Breast epithelium (tissue), 4 donors: ENCODE measurements at places on chromosomes 2 and 18. TPM values are rescaled to one million over a fixed set of nuclear protein-coding genes. Genes with fewer than 3 reads are reported as not detected.

GRCh38 chr2:174965992-174966744 lies 39.0 kb downstream of the CHN1 start:
- no peaks in the 10 kb centered on the region for H3K36me3 ChIP-seq
- H3K27ac ChIP-seq, result peak overlapping the region; percentile 49
- H3K4me1 ChIP-seq, result no peaks in the 10 kb centered on the region
- H3K27me3 ChIP-seq, result no peaks in the 10 kb centered on the region
- DNase-seq, result no peak

- H3K27ac ChIP-seq, result no peak overlapping the region
- H3K27me3 ChIP-seq, result peaks cover 3% of the 10 kb centered on the region
- no peaks in the 10 kb centered on the region for H3K36me3 ChIP-seq
- no peak for DNase-seq
Observed at GRCh38 chr2:198254536-198255090, 450.2 kb downstream of the PLCL1 start.

GRCh38 chr18:31302991-31303390 lies 15.0 kb upstream of the DSG1 start:
- H3K4me1 ChIP-seq, result no peaks in the 10 kb centered on the region
- no peak overlapping the region for H3K4me3 ChIP-seq
- H3K36me3 ChIP-seq, result no peaks in the 10 kb centered on the region

FBXO41 gene
- total RNA-seq, result 1.6 TPM

- H3K27ac ChIP-seq, result no peak overlapping the region
- H3K27me3 ChIP-seq, result no peaks in the 10 kb centered on the region
- no peak overlapping the region for H3K4me3 ChIP-seq
- H3K4me1 ChIP-seq, result no peaks in the 10 kb centered on the region
- DNase-seq, result no peak
Observed at GRCh38 chr2:153416071-153416470, 62.5 kb downstream of the RPRM start.

- H3K27ac ChIP-seq, result no peak overlapping the region
- no peaks in the 10 kb centered on the region for H3K36me3 ChIP-seq
- no peak for DNase-seq
- no peaks in the 10 kb centered on the region for H3K27me3 ChIP-seq
Observed at GRCh38 chr18:60560071-60560470, 187.5 kb upstream of the MC4R start.

GRCh38 chr2:215915441-215915840 lies 97.9 kb downstream of the MREG start:
- DNase-seq, result no peak
- no peak overlapping the region for H3K4me3 ChIP-seq
- H3K4me1 ChIP-seq, result no peaks in the 10 kb centered on the region
- H3K27me3 ChIP-seq, result no peaks in the 10 kb centered on the region
- H3K27ac ChIP-seq, result no peak overlapping the region

KYNU gene
- total RNA-seq, result 13.1 TPM

DNA sequence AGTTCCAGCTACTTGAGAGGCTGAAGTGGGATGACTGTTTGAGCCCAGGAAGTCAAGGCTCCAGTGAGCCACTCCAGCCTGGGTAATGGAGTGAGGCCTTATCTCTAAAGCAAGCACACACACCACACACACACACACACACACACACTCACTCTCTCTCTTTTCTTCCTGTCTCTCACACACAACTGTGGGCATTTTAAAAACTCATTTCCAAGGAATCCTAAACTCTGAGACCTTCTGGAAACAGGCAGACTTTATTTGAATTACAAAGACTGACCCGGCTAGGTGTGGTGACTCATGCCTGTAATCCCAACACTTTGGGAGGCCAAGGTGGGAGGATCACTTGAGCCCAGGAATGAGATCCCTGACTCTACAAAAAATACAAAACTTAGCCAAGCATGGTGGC lies 21.3 kb downstream of the WDSUB1 start:
- no peaks in the 10 kb centered on the region for H3K4me1 ChIP-seq
- no peak for DNase-seq
- no peak overlapping the region for H3K27ac ChIP-seq

FAM124B gene
- 2.6 TPM for total RNA-seq
